ENCODE measurements at places on chromosomes 4 and X.
A peak's percentile ranks its signal among the peaks of the same experiment; 100 is the strongest.

DNA sequence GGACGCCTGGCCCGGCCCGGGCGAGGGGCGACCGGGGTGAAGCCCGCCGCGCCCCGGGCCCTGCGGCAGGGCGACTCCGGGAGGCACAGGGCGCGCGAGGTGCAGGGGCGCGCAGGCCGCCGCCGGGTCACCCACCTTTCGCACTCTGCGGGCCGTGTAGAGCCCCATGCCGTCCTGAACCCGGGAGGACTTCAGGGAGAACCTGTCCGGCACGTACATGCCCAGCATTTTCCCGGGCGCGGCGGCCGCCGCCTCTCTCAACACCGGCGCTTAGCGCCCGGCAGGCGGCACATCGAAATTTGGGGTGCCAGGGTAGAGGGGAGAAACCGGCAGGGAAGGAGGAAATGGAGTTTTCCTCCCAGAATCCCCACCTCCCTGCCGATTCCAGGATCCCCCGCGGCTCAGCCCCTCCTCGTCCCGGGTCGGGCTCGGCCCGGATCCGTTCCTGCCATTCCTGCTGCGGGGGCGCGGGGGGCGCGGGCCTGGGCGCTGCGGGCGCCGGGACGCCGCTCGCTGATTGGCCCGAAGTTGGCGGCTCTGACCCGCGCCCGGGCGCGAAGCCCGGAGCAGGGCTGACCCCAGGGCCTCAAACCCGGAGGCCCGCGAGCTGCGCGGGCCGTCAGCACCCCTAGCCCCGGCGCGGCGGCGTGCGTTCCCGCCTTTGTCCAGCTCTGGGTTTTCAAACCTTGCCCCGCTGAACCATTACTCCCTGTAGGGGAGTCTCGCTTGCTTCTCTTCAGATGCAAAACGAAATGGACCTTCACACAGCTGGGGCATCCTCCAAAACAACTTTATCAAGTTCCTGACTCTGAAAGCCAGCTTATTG is at the start of gene PRDM5:
TSS of gene PRDM5 (minus strand) at position 346 of the 826 bp plus-strand sequence. CDS start at position 228, 118 bp downstream.
- DNase-seq: peak; percentile 85

GRCh38 chr4:104533156-104533555 is 38.5 kb upstream of the CXXC4 start:
- DNase-seq: no peak

DNA sequence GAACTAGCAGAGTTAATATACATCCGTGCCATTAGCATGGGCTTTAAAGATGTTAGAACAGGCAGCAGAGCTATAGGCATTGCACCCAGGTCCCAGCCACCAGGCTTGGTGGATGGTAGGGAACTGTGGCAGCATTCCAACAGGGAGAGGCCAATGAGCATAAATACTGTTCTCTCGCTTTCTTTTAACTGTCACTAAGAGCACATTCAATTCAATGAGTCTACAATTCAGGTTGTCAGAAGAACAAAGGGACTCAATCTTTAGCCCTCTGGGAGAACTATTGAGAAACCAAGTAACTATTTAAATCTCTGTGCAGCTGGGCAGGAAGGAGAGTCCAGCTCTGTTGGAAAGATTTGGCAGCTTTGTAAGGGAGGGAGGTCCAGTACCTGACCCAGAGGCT is 165.6 kb downstream of the CHIC1 start:
- DNase-seq: no peak

GRCh38 chrX:10121787-10122186 is 35.0 kb upstream of the CLCN4 start:
- no peak for DNase-seq

GRCh38 chrX:103446665-103447302 is 70.4 kb downstream of the BEX3 start:
- DNase-seq: no peak

DNA sequence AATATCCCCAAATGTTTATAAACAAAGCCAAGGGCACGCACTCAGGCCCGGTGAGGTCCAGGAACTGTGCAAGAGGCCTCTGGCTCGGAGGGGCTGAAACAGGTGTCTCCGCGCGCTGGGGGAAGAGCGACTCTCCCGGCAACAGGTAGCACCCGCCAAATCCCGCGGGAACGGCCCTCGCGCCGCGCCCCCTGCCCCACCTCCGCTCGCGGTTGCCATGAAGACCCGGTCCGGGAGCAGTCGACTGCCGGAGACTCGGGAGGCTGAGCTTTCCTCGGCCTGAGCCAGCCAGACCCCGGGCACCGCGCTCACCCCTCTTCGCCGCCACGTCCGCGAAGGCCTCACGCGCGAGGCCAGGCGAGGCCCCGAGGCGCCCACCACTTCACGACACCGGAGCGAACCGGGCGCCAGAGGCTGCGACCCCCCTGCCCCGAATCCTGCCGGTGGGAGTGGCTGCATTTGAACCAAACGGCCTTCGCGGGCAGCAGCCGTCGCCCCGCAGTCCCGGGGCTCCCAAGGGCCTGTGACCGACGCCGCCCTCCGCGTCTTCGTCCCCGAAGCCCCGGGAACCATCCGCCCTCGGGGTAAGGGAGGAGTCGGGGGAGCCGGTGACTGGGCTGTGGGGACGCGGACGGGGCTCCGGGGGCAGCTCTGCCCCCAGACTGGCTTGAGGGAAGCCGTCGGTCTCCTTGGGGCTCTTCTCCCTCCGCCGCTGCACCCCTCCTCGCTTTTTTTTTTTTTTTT is at the start of gene NSUN7:
TSS of gene NSUN7 (plus strand) at position 239 of the 744 bp plus-strand sequence. CDS start 739 bp downstream, outside the sequence.
- DNase-seq: peak; percentile 74

GRCh38 chrX:48071064-48071985 is at the start of gene ZNF630:
Gene ZNF630, minus strand, starts transcription at chrX:48071640. Its CDS starts 4,754 bp downstream, at chrX:48066886.
- DNase-seq: peak; percentile 74

DNA sequence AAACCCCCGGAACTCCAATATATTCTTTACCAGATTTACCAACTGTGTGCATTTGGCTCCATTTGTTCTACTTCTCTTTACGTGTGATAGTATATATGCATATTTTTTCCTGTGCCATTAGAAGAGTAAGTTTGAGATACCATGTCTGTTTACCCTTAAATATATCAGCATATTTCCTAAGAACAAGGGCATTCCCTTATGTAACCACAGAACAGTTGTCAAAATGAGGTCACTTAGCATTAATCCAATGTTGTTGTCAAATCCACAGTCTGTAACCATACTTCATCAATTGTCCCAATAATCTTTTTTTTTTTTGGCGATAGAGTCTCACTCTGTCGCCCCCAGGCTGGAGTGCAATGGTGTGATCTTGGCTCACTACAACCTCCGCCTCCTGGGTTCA is 55.2 kb downstream of the TBC1D14 start:
- DNase-seq: no peak

GRCh38 chr4:26937139-26937538 is 76.5 kb downstream of the STIM2 start:
- no peak for DNase-seq

DNA sequence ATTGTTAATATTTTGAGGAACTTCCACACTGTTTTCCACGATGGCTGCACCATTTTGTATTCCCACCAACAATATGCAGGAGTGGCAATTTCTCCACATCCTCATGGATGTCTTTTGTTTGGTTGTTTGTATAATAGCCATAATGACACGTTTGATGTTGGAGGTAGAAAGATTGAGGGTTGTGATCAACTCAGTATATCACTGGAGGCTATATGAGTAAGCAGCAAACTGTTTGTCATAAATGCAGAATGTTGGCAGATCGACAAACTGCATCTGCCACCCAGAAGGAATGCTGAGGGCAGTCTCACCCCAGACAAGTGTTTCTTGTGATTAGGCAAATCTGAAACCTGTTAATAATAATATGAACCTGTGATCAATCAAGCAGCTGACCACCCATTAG is 243.9 kb upstream of the WDFY3 start:
- DNase-seq: no peak

- DNase-seq: peak; percentile 66
Observed at GRCh38 chr4:169050881-169051760, 41.1 kb upstream of the CBR4 start.

- DNase-seq: no peak
Observed at GRCh38 chr4:82785611-82786400, 12.8 kb downstream of the SCD5 start.

DNA sequence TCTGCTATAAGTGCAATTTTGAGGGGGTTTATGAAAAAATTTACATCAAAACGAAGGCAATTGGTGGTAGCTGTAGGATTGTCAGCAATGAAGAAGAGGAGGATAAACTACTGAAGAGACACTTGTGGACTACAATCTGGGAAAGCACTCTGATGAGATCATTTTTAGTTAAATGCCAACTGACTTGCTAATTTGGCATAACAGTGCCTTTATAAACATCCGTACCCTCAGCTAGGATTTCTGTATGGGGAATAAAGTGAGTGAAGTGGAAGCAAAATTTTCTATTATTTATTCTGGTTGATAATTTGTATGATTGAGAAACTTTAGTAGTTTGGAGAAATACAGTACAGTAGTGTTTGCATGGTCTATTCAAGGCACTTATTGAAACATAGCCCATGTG is 11.2 kb upstream of the GNRHR start:
- no peak for DNase-seq

DNA sequence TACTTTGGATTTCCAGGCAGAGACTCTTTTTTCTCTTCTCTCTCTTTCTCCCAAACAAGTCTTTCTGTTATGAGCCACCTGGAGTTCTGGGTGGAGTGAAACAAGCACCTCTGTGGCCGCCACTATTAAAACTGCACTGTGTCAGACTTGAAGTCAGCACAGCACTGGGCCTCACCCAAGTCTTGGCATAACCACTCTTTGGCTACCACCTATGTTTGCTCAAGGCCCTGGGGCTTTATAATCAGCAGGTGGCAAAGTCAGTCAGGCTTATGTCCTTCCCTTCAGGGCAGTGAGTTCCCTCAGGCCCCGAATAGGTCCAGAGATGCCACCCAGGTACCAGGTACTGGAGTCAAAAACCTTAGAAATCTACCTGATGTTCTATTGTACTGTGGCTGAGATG is 52.4 kb downstream of the ITIH6 start:
- no peak for DNase-seq

All from left hindlimb (tissue), 1 donor.